ENCODE measurements at places on chromosomes 1 and 21.
A peak's percentile ranks its signal among the peaks of the same experiment; 100 is the strongest.

- peak; percentile 71 for DNase-seq
These were observed 14.0 kb downstream of the RHBG start for GRCh38 chr1:156383023-156383422.

- no peak for DNase-seq
These were observed 63.6 kb downstream of the CLIC6 start for GRCh38 chr21:34732388-34732821.

GRCh38 chr1:211610779-211611556 lies 32.0 kb upstream of the SLC30A1 start:
- no peak for DNase-seq

DNA sequence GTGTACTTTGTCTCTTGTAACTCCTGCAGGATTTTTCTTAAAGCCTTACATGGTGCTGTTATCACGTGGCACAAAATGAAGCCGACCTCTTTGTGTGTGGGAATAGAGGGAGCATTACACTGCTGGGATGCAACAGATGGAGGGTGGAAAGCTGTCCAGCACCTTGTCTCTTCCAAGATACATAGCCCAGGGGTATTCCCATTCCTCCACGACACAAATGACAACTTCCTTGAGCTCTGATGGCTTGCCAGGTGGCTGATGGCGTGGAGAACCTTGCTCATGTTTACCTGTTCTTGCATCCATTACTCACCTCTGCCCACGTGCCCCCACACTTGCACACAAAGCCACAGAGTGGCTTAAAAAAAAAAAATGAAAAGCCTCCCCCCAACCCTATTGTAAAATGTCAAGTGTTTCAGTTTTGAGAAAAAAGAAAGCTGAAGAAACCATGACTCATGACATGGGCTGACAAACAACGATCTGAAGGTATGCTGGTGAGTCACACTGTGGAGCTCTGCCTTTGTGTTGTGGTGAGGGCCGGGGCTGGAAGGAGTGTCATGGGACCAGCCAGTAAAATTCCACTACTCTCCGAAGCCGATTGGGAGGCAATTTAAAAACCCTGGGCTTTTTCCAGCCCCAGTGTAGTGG lies 32.0 kb upstream of the ATP5PO start:
- peak; percentile 90 for DNase-seq

DNA sequence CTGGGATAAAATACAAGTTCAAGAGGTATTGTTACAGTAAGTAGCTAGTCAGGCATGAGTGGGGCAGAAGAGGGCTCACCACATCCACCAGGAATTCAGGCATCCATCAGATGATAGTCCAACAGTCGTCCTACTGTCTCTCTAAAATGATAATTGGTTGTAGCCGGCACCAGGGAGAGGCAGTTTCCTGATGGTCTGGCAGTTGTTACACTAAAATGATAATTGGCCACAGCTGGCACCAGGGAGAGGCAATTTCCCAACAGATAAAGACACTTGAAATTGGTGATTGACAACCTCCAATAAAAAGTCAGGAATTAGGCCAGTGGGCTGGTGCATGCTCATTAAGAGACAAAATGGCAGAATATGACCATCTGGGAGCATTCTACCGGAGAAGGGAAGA lies 545.8 kb downstream of the AMY1C start:
- DNase-seq = no peak

DNA sequence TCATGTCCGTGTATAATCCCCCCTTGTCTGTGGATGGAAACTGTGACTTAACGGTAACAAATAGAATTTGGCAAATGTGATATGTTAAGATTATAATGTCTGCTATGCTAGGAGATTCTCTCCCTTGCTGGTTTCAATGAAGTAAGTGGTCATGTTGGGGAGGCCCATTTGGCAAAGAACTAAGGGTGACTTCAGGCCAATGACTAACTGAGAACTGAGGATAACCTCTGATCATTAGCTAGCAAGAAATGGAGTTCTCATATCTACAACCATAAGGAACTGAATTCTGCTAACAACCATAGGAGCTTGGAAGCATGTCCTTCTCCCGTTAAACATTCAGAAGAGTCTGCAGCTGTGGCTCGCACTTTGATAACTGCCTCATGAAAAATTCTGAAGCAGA lies 2.3 kb downstream of the IFI44L start:
- no peak for DNase-seq

- no peak for DNase-seq
These were observed 26.8 kb upstream of the BEND5 start for GRCh38 chr1:48803474-48803873.

- peak; percentile 55 for DNase-seq
These were observed 351.3 kb upstream of the RUNX1 start for GRCh38 chr21:35400233-35400939.

GRCh38 chr1:169042377-169042776 lies 64.1 kb upstream of the ATP1B1 start:
- DNase-seq = no peak

DNA sequence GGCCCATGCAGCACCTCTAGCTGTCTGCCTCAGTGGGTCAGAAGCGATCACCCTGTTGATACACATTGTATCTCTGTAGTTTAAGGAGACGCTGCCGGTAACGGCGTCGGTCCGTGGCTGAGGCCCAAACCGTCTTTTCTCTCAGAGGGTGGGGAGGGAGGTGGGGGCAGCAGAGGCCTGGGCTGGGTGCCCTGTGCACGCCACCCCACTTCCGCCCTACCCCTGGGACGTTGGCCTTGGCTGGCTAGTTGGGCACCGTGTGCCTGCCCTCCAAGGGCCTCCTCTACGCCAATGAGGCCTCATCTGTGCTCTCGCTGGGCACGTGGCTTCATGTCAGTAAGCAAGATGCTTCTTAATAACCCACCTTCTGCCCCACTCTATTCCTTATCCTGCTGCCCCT lies 9.4 kb downstream of the ZC3H12A start:
- no peak for DNase-seq

- DNase-seq = no peak
These were observed 40.0 kb upstream of the PWP2 start for GRCh38 chr21:44067011-44067839.

DNA sequence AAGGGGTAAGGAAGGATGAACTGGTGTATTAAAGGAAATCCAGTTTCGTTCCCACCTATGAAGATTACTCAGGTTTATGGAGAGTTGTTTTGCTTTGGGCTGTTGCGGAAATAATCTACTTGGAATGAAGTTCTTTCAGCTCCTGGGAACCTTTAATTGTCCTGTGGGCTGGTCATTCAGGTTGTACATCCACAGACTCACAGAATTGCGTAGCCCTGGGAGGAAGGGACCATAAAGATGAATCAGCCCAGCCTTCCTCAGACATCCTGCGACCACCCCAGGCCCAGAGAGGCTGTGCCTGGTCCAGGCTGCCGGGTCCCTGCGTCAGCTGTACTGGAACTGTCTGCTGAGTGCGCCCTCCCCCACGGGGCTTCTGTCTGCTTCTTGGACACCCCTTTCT lies 72.7 kb downstream of the GALNT2 start:
- no peak for DNase-seq

DNA sequence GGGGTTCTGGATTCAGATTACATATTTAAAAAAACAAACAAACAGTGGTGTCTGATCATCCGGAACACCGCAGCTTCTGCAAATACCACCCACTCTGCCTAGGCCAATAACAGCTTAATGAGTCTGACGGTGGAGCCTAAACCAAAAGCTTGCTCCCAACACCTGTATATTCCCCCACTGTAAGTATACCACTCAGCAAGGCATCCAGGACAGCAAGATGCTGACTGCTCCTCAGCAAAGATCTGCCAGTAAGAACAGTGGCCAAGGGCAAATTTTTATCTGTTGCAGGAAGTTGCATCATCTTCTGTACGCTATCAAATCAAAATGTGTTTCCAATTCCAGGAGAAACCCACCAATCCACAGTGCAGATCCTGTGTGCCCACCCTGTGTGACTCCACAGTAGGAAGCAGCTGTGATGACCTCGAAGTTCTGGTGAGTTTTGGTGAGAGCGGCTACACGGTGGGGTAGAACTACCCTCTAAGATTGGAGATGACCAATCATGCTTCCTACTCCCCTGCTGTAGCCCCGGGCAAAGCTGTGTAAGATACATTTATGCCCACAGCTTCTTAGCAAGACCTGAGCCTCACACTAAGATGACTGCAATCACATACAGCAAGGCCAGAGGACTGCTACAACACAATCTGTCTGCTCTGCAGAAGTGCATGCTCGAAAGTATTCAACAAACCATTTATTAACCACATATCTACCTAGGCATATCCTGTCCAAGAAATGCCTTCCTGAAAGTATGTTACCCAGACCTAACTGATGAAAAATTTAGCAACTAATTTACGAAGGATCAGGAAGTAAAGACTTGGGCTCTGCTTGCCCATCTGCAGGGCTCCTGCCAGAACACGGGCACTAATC lies 30.5 kb downstream of the SIPA1L2 start:
- no peak for DNase-seq

DNA sequence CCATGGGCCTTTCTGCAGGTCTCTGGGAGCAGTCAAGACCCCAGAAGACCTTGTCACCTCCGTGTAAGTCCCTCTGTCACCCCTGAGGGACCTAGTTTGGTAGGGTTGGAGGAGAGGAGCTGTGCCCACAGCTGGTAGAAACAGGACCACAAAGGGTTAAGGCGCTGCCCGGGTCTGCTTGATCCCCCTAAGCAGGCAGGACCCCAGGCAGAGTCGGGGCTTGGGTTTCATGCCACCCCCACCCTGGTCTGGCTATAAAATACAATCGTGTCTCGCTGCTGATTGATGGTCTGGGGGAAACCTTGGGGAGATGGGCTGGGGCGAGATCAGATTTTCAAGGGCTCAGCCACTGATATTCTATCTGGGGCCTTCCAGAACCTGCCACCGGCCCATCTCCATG lies 50.9 kb downstream of the TAS1R2 start:
- DNase-seq = no peak

DNA sequence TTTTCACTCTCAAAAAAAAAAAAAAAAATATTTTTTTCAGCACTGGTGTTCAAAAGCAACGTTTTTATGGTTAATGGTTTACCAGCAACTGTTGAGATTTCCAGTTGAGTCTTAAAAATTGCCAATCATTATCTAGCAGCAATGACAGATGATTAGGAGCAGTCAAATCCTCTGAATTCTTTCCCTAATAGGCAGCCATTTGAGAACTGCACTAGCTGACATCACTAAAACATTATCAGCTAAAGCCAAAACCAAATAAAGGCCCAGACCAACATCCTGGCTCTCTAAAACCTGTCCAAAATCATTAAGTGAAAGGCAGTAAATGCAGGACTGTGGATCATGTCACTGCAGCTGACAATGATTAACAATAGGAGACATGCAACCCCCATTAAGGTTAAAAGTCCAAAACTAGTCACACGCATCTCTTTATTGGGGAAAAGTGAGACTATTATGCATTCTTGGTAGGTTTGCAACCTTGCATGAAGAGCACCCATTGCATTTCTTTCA lies 14.0 kb downstream of the SFPQ start:
- DNase-seq = no peak

- no peak for DNase-seq
These were observed 74.2 kb downstream of the SIK1 start for GRCh38 chr21:43352568-43353281.

GRCh38 chr1:246809473-246809872 lies 85.3 kb downstream of the SCCPDH start:
- no peak for DNase-seq

GRCh38 chr1:152050886-152051675 lies 14.3 kb upstream of the S100A11 start:
- DNase-seq = no peak

GRCh38 chr21:23401278-23401677 lies 2206.0 kb downstream of the MRPL39 start:
- no peak for DNase-seq

- no peak for DNase-seq
These were observed 85.4 kb upstream of the PBX1 start for GRCh38 chr1:164473544-164473943.

- DNase-seq = peak; percentile 44
These were observed 28.4 kb downstream of the TRIM11 start for GRCh38 chr1:228378090-228378872.

- DNase-seq = no peak
These were observed 21.8 kb upstream of the ERRFI1 start for GRCh38 chr1:8047686-8048445.

GRCh38 chr1:71276466-71276865 lies 195.6 kb upstream of the ZRANB2 start:
- DNase-seq = no peak

- no peak for DNase-seq
These were observed 4.5 kb downstream of the BEND5 start for GRCh38 chr1:48772211-48772610.

DNA sequence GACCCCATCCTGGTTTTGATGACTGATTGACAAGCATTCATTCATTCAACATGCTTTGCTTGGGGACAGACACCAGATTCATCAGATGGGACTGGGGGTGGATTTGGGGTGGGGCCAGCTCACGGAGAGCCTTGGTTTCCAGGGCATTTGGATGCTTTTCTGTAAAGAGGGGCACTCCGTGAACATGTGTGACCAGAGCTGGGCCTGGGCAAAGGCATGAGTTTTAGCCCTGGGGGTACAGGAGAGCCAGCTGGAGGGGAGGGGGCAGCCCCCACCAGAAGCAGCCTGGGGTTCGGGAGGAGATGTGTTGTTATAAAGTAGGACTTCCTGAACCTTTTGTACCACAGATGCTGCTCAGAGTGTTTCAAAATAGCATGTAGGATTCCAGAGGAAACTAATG lies 99.7 kb downstream of the RIPK4 start:
- no peak for DNase-seq

- DNase-seq = no peak
These were observed 167.3 kb downstream of the ZZZ3 start for GRCh38 chr1:77514921-77515776.

DNA sequence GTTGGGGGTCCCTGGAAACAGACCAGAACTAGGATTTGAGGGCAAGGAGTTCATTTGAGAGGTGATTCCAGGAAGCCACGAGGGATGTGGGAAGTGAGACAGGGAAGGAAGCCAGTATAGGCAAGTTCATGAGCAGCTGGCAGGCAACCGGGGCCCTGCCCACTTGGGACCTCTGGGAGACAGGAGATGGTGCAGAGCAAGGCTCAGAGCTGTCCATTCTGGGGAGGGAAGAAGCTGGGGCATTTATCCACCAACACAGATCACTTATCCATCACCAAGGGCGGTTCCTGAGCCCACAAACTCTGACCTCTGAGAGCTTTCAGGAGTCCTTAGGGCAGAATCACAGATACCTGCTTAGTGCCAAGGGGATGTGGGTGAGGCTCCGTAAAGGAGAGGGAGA lies 16.8 kb downstream of the EDN2 start:
- DNase-seq = no peak

- DNase-seq = no peak
These were observed 332 bp downstream of the KCNJ6 start for GRCh38 chr21:37915941-37916309.

GRCh38 chr1:205751036-205751651 lies 1.2 kb upstream of the NUCKS1 start:
- no peak for DNase-seq

DNA sequence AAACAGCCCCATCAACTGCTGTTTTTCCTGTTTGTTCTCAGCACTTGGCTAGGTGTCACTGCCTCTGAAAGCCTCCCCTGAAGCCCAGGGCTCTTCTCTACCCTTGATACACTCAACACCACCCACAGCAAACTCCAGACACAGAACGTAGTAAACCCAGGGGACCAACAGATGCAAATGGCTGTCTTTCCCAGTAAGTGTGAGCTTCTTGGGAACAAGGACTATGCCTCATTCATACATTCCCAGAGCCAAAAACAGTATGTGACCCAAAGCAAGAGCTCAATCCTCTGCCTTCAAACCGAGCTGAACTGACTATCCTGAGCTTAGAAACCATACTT lies 4.4 kb downstream of the LBR start:
- no peak for DNase-seq

- DNase-seq = no peak
These were observed 48.2 kb downstream of the PRDM15 start for GRCh38 chr21:41830764-41831452.

GRCh38 chr1:27878787-27879335 lies 6.5 kb downstream of the THEMIS2 start:
- no peak for DNase-seq

- no peak for DNase-seq
These were observed at the start of gene TPTE for GRCh38 chr21:10521091-10521598. TSS of gene TPTE (plus strand) at chr21:10521583. CDS start at chr21:10538724, 17,141 bp downstream.

Measured in stimulated activated CD4-positive, alpha-beta T cell treated with anti-CD3 and anti-CD28 coated beads, Interleukin-4, amount 100 ng/mL, for 24 hours (primary cell).